ENCODE measurements at places on chromosomes 12 and 14.

GRCh38 chr14:65412856-65413738 is 567 bp downstream of the FUT8 start:
- no peak for DNase-seq

- DNase-seq: no peak
These were observed 597.5 kb upstream of the LMO3 start for GRCh38 chr12:17203497-17203896.

GRCh38 chr12:25197608-25198007 is 2.6 kb downstream of the ETFRF1 start:
- DNase-seq: no peak

DNA sequence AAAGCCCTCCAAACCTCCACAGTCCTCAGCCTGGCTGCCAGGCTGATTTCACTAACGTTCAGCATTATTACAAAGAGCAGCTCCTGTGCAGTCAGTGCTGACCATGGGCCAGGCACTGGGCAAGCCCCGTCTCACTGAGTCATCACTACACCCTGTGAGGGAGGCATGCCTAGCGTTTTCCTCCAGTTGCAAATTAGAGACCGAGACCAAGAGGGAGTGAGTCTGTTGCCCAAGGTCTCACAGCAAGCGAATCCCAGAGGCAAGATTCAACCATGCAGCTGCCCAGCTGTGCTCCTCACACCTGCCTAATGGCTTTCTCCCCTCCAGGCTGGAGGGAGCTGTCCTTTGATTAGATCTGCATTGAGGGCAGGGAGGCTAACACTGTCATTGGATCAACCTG is 229.3 kb upstream of the LHX5 start:
- DNase-seq: no peak

GRCh38 chr14:36367985-36368774 is 47.7 kb upstream of the MBIP start:
- no peak for DNase-seq

Data from stimulated activated CD8-positive, alpha-beta memory T cell treated with anti-CD3 and anti-CD28 coated beads, Interleukin-4, amount 100 ng/mL, for 1 hour (primary cell).